ENCODE measurements at places on chromosomes 16 and 17.

GRCh38 chr17:31085563-31085962 lies 9.2 kb upstream of the NF1 start:
- no peak for DNase-seq

- DNase-seq = no peak
Observed at GRCh38 chr16:14309906-14310305, 238.8 kb downstream of the MRTFB start.

- DNase-seq = no peak
Observed at GRCh38 chr17:76013377-76013932, 12.8 kb downstream of the CDK3 start.

DNA sequence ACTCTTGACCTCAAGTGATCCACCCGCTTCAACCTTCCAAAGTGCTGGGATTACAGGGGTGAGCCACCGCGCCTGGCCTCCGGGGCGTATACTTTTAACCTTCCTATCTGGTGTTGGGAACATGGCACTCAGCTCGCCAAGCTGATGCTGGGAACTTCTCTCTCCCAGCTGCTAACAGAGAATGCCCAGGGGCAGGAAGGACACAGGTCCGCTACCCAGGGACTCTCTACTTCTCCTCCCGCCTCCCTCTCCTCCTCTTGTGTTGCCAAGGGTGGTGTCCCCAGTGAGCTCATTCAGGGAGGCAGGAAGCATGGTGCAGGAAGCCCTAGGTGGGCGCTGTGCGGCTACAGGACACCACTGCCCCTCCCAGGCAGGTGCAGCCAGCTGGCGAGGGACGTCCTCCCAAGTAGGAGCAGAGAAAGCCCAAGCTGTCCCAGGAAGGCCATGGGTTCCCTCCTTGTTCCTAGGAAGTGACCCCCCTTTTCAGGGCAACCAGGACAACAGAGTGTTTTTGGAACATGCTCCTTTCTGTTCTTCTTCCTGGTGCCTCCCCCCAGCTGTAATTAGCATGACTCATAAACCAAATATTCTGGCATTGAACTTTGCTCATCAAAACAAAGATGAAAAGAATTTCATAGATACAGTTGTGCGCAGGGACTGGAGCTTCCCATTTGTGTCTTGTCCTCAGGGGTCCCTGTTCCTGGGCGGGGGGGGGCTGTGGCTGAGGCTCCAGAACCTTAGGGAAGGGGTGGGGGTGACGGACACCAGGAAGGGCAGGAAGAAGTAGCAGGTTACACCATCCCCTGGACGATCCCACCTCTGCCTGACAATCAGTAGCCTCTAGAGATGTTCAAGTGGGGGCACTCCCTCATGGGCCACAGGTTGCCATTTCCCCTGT lies 2.7 kb downstream of the C1QTNF1 start:
- no peak for DNase-seq

- no peak for DNase-seq
Observed at GRCh38 chr16:22314661-22315626, 17.7 kb downstream of the POLR3E start.

DNA sequence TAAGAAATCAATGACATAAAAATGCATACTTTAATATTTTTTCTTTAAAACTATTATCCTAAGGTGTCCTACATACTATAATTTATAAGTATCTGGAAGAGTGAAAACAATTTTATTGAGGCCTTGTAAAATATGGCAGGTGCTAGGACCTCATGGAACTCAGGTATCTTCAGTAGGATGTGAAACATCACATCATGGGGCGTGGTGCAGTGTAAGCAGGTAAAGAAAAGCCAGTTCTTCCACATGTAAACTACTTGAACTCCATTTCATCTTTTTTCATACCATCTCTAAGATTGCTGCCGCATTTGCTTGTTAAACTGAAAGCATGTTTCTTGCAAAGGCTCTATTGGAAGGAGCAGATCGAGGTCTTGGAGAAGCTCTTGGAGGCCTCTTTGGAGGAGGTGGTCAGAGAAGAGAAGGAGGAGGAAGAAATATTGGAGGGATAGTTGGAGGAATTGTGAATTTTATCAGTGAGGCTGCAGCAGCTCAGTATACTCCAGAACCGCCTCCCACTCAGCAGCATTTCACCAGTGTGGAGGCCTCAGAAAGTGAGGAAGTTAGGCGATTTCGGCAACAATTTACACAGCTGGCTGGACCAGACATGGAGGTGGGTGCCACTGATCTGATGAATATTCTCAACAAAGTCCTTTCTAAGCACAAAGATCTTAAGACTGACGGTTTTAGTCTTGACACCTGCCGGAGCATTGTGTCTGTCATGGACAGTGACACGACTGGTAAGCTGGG lies at the start of gene CAPNS2:
Gene CAPNS2, plus strand, starts transcription at position 253 of the 744 bp plus-strand sequence. Its CDS starts 73 bp downstream, at position 326.
- no peak for DNase-seq

DNA sequence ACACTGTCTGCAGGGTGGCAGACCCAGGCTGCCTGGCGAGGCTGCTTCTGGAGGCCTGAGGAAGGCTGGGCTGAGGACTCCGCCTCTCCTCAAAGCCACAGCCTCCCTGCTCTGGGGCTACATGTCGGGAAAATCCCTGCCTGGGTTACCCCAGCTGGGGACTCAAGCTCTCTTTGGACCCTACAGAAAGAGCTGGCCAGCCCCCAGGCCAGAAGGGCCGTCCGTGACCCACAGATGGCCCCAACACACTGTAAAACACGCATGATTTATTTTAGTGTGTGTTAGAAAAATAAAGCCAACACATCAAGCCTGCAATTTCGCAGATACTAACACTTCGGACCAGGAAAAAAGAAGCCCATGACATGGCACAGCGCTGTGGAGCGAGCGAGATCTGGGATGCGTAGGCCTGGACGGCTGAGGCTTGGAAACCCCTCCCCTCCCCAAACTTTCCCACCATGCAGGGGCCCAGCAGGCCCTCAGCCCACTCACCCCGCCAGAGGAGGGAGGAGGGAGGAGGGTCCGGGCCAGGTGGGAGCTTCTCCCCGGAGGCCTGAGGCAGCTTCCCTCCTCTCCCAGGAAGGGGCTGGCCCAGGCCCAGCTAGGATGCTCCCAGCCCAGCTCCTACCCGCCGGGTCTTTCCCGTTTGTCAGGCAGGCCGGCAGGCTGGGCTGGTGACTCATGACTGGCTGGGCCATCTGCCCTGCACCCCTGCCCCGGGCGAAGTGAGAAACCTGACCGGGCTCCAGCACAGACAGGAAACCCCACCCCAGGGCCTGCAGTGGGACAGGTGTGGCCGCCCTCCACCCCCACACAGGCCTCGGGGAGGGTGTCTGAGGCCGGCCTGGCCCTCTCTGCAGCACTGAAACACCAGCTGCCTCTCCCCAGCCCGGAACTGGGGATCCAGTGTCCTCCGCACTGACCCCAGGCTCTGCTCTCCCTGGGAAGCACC lies 34.1 kb upstream of the SLC38A10 start:
- no peak for DNase-seq
